ENCODE measurements at places on chromosomes 5 and 9.

DNA sequence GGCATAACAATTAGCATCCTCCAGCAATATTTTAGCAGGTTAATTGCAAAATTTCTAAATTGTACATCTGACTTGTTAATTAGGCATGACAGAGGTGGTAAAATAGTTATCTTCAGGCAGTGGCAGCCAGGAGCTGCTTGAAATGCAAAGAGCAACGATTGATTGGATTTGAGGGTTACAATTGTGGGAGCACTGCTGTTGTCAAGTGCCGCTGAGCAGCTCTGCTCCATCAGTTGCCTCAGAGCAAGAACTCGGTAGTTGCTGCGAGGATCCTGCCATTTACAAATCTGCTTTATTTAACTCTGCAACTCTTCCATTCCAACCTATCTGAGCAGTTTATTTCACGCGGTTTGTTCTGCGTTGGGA is 12.6 kb downstream of the PBX3 start:
- H3K4me3 ChIP-seq = peak overlapping the region; percentile 55
- DNase-seq = no peak
- H3K27me3 ChIP-seq = no peaks in the 10 kb centered on the region
- peaks cover 4% of the 10 kb centered on the region for H3K36me3 ChIP-seq
- H3K4me1 ChIP-seq = peaks cover 30% of the 10 kb centered on the region

- peak overlapping the region; percentile 99 for H3K27ac ChIP-seq
- no peak for DNase-seq
- no peaks in the 10 kb centered on the region for H3K27me3 ChIP-seq
- peaks cover 47% of the 10 kb centered on the region for H3K4me1 ChIP-seq
- peak overlapping the region; percentile 54 for H3K4me3 ChIP-seq
Observed at GRCh38 chr5:100898504-100899346, 4.4 kb downstream of the ST8SIA4 start.

GRCh38 chr9:7287065-7287464 is 512.5 kb downstream of the DMAC1 start:
- peaks cover 7% of the 10 kb centered on the region for H3K4me1 ChIP-seq
- H3K27me3 ChIP-seq = peaks cover 23% of the 10 kb centered on the region
- no peak overlapping the region for H3K4me3 ChIP-seq
- DNase-seq = no peak
- H3K36me3 ChIP-seq = peaks cover under 1% of the 10 kb centered on the region

DNA sequence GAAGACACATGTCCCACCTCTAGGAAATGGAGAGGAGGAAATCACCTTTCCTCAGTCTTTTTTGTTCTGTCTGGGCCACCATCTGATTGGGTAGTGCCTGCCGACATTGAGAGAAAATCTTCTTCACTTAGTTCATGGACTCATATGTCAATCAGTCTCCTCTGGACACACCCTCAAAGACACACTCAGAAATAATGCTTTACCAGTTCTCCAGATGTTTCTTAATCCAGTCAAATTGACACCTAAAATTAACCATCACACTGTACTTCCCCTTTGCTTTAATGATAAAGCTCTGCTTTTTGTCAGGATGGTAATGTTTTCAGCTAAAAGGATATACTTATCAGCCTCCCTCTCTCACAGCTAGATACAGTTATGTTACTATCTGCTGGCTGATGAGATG is 267.3 kb downstream of the CD180 start:
- no peak overlapping the region for H3K27ac ChIP-seq
- H3K4me3 ChIP-seq = no peak overlapping the region
- H3K27me3 ChIP-seq = peaks cover 22% of the 10 kb centered on the region
- H3K4me1 ChIP-seq = peaks cover 3% of the 10 kb centered on the region
- no peaks in the 10 kb centered on the region for H3K36me3 ChIP-seq
- no peak for DNase-seq

- H3K27me3 ChIP-seq = no peaks in the 10 kb centered on the region
- no peaks in the 10 kb centered on the region for H3K4me1 ChIP-seq
- no peak overlapping the region for H3K27ac ChIP-seq
- H3K4me3 ChIP-seq = no peak overlapping the region
- no peak for DNase-seq
Observed at GRCh38 chr9:133080161-133080560, 18.4 kb downstream of the CEL start.

All from activated naive CD8-positive, alpha-beta T cell treated with anti-CD3 and anti-CD28 coated beads for 36 hours (primary cell).